T-helper 17 cell (primary cell): ENCODE measurements at places on chromosomes 7 and 10.

- DNase-seq = no peak
Observed at GRCh38 chr7:19097165-19098055, 20.0 kb downstream of the TWIST1 start.

DNA sequence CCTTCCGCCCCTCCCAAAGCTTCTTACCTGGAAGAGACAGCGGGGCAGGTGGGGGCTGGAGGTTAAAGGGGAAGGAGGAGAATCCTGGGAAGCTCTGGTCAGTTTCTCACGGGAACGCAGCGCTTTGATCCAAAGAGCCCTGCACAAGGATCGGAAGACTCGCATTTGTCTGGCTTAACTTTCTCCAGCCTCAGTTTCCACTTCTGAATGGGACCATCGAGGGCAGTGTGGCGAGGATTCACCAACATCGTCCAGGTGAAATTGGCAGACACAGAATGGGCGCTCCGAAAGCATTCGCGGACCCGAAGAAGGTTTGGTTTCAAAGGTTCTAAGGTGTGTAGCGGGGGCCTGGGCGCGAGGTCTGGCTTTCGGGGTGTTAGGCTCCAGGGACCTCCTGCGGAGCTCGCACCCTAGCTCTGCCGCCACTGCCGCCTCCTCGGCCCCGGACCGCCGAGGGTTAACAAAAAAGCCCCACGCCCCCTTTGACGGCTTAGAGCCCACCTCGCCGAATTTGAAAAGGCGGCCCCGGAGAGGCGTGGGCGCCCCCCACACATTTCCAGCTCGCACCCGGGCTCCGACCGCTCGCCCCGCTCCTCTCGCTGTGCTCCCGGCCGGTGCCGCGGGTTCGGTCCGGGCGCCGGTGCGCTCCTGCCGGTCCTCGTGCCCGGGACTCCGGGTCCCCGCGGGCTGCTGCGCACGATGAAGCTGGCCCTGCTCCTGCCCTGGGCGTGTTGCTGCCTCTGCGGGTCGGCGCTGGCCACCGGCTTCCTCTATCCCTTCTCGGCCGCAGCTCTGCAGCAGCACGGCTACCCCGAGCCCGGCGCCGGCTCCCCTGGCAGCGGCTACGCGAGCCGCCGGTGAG lies at the start of gene COL26A1:
Gene COL26A1 (plus strand): TSS at position 542 of the 862 bp plus-strand sequence. CDS start 158 bp downstream, at position 700.
- no peak for DNase-seq

- no peak for DNase-seq
Observed at GRCh38 chr7:152054367-152055230, 29.1 kb downstream of the GALNT11 start.

GRCh38 chr7:5678295-5679047 lies 103.0 kb downstream of the RNF216 start:
- DNase-seq = no peak

DNA sequence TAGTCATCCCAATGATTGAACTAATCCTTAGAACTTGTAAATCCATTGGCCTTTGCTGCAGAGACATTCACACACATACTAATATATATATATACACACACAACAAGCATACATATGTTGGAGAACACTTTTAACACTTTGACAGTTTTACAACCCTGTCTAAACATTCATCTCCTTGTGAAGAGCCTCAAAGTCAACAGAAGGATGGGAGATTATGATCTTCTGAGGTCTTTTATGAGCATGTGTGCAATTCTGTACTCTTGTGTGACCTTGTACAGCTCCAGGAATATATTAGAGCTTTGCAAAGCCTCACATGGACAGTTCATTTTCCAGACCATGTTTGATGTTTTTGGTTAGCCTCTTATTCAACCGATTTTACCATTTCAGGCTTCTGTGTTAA lies 589.0 kb downstream of the NXPH1 start:
- DNase-seq = no peak

DNA sequence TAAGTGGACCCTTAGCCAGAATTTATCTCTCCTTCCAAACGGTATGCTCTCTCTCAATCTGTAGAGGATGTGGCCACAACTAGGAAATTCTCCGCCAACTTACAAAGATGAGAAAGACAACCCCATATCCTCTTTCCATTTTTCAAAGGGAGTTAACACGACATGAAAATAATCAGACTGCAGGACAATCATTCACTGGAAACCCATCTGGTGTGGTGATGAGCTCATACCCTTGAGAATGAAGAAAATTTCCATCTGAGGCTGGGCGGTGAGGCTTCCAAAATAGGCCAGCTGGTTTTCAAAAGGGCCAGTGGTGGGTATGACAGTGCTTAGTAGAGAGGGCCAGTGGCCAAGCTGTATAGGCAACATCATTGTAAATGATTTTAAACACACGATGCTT lies 369.6 kb downstream of the FRMD4A start:
- DNase-seq = no peak

GRCh38 chr10:59047180-59047579 lies 129.3 kb upstream of the PHYHIPL start:
- DNase-seq = no peak

DNA sequence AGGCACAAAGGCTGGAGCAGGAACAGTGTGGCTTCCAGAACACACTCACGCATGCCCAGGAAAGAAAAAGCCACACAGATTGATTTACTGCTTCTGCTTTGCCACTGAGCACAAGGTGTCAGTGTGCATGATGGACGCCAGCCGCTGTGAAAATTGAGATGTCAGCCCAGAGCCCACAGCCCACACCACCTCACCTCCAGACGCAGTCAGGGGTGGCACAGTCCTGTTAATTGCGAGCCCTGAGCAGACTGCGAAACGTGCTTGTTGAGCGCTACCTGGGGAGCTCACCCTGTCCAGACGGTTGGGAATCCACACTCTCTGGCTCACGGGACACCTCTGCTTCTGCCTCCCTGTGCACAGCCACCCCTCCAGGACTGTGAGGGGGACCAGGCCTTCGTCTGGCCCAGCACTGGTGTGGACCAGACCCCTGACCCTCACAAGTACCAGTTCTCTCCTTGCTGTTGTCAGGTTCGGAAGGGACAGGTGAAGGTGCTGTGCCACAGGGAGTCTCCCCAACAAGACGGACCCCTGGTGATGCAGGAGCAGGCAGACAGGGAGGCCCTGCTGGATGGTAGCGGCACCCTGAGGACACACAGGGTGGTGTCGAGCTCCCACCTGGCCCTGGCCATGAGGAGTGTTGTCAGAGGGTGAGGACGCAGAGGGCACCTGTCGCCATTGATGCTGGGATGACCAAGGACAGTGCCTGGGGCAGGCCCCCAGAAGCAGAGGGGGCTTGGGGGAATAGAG lies 15.3 kb downstream of the RASGEF1A start:
- DNase-seq = peak; percentile 6

GRCh38 chr7:30459591-30460245 lies 18.9 kb downstream of the NOD1 start:
- no peak for DNase-seq

DNA sequence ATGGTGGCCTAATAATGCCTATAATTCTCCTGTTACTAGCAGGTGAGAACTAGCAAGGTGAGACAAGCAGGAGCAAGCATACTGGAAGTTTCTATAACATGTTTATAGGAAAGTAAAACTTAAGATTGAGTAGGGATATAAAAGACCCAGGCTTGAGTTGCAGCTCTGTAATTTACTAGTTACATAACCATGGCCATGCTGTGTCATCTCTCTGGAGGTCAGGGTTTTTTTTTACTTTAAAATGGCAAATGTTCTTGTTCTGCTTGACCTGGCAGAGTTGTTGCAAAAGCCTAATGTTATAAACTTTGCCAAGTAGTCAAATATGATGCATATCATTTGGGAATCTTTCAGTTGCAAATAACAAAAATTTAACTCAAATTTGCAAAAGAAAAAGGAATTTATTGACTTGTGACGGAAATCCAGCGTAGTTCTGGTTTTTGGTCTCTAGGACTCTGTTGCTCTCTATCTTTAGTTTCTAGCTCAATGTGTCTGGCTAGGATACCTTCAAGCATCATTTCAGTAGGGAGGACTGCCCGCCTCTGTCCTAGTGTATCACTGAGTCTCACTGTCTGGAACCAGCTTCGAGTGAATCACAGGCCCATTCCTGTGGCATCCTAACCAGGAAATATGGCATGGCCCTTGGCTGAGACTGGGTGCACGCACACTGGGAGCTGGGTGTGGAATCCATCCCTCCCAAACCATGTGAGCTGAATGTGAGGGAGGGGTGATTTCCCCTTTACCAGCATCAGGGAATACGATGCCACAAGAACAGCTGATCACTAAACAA lies 67.9 kb downstream of the ADAM22 start:
- no peak for DNase-seq

- no peak for DNase-seq
Observed at GRCh38 chr10:13633689-13634088, 46.9 kb downstream of the PRPF18 start.

GRCh38 chr10:16957038-16957437 lies 139.8 kb upstream of the RSU1 start:
- DNase-seq = no peak

DNA sequence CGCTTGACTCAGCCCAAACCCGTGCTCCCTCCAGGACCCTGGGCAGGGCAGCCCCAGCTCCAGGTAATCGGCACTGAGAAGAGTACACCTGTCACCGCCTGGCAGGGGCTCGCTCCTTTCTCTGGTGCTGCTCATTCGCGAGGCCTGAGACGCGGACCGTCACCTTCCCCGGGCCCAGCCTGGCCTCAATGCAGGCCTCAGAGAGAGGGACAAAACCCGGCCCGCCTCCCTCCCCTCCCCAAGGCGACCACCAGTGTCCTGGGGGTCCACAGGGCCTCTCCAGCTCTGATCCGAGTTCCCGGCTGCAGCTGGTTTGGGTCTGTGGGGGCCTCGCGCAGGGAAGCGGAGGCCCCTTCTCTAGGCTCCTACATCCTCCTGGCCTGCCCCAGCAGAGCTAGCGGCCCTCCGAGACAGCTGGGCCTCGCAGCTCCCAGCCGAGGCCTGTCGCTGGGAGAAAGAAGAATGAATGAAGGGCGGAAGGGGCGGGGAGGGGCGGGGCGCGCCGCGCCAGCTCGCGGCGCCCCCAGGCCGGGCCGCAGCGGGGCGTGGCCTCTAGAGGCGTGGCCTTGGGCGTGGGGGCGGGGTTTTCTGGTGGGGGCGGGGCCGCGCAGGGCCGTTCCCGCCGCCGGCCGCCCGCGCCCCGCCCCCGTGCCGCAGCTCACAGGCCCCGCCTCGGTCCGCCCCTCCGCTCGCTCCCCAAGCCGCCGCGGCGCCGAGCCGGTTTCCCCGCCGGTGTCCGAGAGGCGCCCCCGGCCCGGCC lies at the start of gene LIMK1:
Gene LIMK1 (plus strand): TSS at position 688 of the 760 bp plus-strand sequence. CDS start 187 bp downstream, outside the sequence.
- DNase-seq = peak; percentile 85

DNA sequence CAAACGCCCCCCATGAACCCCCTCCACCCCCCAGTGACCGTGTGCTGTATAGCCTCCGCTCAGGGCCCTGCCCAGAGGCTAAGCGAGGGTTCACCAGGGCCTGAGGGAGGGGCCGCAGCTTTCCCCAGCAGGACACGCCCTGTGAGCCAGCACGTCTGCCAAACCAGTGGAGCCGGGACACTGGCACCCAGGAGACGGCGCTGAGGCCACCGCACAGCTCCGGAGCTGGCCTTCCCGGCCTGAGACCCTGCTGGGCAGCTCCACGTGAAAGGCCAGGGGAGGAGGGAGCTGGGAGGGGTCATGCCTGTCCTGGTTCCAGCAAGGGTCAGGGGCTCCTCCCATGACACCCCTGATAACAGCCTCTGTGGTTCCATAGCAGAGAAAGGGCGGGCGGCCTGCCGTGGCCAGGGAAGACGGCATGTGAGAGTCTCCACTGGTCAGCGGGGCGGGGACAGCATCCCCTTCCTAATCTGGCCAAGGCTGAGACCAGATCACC lies 278.3 kb downstream of the ELFN1 start:
- no peak for DNase-seq

GRCh38 chr7:124724507-124725192 lies 40.9 kb downstream of the GPR37 start:
- DNase-seq = no peak

- no peak for DNase-seq
Observed at GRCh38 chr10:87559392-87559791, 54.7 kb downstream of the MINPP1 start.

GRCh38 chr7:47556511-47557180 lies 25.3 kb downstream of the TNS3 start:
- DNase-seq = no peak

GRCh38 chr7:63043657-63044543 lies 954.7 kb upstream of the ZNF722 start:
- DNase-seq = no peak

- peak; percentile 1 for DNase-seq
Observed at GRCh38 chr7:149723082-149723767, 50.2 kb downstream of the ZNF467 start.

- no peak for DNase-seq
Observed at GRCh38 chr7:132097550-132098134, 478.6 kb downstream of the PLXNA4 start.

DNA sequence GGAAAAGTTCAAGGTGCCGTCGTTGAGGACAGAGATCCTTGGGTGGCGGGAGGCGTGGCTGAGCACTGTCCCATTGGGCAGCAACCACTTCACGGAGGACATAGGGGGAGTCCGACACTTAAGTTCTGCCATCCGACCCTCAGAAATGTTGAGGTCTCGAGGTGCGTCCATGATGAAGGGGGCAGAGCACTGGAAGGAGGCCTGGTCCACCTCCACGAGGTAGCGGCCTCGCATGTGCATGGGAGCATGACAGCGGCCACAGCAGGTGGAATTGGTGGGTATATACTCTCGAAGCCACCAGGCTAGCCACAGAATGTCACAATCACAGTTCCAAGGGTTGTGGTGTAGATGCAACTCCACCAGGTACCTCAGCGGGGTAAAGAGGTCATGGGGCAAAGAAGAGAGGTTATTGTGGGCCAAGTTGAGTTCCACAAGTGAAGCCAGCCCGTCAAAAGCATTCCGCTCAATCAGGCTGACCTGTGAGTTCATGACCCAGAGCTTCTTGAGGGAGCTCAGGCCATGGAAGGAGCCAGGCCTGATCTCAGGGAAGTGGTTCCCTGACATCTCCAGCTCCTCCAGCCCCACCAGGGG lies 1.7 kb downstream of the LRRC4 start:
- no peak for DNase-seq

- DNase-seq = no peak
Observed at GRCh38 chr10:88168171-88169036, 305.0 kb downstream of the PTEN start.

GRCh38 chr10:32332299-32332750 lies 14.6 kb downstream of the EPC1 start:
- peak; percentile 60 for DNase-seq

DNA sequence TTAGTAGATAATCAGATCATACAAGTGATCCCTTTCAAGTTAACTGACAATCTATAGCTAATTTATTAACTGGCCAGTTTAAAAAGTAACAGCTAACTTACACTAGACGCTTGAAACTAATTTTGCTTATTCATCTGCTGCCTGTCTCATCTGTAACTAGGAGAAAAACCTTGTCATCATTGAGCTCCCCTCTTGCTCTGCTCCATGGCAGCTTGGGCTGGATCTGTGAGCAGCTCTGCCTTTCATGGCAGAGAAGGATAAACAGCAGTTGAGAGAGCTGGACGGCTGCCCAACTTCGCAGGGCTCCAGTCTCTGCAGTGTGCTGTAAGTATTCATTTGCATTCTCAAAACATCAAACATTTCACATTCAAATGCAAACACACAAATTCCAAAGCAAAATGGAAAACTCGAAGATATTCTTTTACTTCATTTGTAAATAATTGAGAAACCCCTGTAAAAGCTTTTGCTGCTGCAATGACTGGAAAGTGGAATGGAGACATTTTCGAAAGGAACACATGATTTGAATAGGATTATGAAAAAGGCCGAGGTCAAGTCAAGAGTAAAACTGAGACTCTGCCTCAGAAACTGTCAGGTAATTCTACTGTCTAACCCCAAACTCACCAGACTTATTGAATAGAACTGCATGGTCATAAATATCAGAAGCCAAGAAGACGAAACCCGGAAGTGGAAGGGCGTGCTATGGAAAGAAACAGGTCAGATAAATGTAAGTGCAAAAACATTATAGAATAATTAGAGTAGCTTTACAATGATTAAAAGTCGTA lies 17.6 kb downstream of the SLC35B4 start:
- DNase-seq = no peak
